SHP77 (cell line): ENCODE measurements at places on chromosomes 2 and 18.

- DNase-seq = no peak
These were observed 255.3 kb downstream of the SH3BP4 start for GRCh38 chr2:235206980-235207579.

DNA sequence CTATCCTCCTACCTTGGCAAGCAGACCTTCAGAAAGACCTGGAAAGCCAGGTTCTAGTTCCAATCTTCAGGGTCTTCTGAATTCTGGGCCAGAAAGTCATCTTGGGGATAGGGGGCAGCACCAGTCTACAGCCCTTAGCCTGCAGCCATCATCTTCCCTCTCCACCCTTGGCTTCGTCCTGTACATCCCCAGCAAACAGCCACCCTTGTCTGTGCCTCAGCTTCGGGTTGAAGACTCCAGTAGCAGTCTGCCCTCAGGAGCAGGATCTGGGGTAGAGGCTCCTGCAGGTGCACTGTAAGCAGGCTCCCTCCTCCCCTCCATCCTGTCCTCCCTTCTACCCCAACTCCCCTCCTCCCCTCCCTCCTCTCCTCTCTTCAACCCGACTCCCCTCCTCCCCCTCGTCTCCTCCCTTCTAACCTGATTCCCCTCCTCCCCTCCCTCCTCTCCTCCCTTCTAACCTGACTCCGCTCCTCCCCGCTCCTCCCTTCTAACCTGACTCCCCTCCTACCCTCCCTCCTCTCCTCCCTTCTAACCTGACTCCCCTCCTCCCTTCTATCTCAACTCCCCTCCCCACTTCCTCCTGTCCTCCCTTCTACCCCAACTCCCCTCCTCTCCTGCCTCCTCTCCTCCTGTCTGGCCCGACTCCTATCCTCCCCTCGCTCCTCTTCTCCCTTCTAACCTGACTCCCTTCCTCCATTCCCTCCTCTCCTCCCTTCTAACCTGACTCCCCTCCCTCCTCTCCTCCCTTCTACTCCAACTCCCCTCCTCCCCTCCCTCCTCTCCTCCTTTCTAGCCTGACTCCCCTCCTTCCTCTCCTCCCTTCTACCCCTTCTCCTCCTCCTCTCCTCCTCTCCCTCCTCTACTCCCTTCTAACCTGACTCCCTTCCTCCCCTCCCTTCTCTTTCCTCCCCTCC is 90.1 kb upstream of the SMAD2 start:
- no peak for DNase-seq

DNA sequence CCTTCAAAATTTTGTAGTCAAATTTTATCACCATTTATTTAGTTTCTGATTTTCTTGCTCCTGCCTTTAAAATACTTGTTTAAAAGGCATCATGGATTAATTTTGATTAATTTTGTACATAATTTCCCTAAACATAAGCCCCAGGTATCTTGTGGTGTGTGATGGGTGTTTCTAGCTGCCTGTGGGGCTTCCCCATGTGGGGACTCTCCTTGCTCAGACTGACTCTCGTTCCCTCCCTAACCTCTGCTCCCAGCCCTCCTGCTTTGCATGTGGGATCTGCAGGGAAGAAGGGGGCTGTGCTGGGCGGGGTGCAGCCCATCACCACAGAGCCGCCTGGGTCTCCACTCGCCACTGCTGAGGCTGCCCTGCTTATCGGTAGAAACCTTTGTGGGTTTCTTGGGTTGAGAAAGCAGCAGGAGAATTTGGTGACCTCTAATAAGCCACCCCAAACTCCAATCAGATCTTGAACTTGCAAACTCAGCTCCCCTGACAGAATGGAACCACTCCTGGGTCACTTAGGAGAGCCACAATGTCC is 72.5 kb downstream of the MRPS9 start:
- no peak for DNase-seq

DNA sequence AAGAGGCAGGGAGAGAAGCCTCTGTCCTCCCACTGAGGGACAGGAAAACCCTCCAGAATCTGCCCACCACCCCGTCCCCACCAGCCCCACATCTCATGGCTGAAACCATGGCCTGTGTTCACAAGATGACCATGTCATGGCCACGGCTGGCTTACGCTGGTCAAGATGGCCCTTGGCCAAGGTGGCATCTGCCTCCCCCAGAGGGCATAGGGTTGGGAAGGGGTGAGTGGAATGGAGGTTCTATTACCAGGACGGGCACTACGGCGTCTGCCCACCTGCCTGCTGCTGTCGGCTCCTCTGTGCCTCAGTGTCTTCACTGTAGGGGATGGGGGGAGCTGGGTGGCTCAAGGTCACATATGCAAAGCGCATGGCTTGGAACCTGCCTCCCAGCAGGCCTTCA is 19.8 kb downstream of the ODC1 start:
- DNase-seq = no peak

DNA sequence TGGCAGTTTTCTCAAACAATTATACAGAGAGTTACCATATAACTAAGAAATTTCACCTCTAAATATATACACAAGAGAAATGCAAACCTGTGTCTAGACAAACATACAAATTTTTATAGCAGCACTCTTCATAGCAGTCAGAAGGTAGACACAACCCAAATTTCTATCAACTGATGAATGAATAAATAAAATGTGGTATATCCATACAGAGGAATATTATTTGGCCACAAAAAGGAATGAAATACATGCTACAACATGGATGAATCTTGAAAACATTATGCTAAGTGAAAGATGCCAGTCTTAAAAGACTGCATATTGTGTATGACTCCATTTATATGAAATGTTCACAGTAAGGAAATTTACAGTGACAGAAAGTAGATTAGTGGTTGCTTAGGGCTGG is 30.6 kb upstream of the KDM3A start:
- no peak for DNase-seq

DNA sequence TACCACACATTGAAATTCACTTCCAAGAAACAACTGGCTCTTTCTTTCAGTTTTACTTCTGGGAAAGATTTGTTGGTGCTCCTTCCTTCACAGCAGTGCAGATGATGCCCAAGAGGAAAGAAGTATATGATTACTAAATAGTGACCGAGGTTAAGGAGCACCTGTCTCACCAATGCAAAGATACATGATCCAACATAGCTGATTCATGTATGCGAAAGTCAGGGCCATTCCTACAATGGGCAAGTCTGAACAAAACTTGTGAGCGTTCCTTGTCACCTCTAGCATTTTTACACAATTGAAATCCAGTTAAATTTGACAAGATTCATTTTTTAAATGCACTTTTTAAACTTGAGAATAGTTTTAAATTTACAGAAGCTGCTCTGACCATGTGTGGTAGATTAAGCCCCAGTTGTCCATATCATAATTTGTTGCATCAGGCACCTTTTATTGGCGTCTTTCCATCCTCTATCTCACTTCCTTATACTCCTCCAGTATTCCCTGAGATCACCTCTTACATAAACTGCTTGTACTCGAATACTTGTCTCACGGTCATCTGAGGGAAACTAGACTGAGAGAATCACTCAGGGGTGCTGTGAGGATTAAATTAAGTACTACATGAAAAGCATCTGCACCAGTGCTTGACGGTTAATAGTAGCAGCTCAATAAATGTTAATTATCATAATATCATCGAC is 438.8 kb upstream of the CDH20 start:
- DNase-seq = no peak

DNA sequence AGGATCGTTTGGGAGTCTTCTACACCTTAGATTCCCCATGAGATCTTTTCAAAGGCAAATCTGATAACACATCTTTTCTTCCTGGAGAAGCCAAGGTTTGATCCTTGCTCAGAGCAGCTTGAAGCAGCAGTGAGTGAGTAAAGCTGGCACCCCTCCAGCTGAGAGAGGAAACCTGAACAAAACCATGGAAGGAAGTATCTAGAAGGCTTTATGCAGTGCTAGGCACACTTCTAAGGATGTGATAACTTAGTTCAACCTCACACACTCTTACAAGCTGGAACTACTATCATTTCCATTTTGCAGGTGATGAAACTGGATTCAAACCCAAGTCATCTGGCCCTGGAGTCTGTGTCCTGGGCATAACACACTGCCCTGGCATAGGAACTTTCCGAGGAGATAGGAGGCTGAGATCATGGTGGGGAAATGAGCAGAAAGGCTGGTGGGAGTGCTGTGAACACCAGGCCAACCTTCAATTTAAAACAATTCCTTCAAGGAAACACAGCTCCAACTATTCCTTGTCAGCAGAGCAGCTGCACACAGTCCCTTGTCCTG is 71.2 kb downstream of the CTAGE1 start:
- no peak for DNase-seq

DNA sequence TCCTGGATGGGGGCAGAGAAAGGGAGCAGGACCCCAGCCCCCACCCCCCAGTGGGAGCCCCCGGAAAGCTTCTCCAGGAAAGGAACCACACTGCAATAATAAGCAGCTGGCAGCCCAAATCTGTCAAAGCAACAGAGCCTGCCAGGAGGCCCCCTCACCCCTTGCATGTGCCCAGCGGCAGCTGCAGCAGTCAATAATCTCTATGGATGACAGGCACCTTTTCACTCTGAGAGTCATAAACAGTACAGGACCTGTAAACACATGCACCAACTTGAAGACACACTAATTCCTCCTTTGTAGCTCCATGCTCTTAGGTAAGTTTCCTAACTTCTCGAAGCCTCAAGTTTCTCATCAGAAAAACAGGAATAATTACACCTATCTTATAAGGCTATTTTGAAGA is 26.2 kb upstream of the KDM3A start:
- peak; percentile 36 for DNase-seq

GRCh38 chr2:71564790-71565189 is 111.4 kb downstream of the DYSF start:
- DNase-seq = no peak

DNA sequence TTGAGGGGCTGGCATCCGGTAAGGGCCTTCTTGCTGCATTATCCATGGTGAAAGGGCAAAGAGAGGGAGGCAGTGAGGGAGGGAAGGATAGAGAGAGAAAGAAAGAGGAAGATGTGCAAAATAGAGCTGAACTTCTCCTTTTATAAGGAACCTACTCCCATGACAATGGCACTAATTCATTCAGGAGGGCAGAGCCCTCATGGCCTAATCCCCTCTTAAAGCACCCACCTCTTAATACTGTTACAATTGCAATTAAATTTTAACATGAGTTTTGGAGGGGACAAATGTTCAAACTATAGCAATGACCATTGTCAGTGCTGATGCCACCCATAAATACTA is 60.2 kb downstream of the CXCR4 start:
- no peak for DNase-seq

DNA sequence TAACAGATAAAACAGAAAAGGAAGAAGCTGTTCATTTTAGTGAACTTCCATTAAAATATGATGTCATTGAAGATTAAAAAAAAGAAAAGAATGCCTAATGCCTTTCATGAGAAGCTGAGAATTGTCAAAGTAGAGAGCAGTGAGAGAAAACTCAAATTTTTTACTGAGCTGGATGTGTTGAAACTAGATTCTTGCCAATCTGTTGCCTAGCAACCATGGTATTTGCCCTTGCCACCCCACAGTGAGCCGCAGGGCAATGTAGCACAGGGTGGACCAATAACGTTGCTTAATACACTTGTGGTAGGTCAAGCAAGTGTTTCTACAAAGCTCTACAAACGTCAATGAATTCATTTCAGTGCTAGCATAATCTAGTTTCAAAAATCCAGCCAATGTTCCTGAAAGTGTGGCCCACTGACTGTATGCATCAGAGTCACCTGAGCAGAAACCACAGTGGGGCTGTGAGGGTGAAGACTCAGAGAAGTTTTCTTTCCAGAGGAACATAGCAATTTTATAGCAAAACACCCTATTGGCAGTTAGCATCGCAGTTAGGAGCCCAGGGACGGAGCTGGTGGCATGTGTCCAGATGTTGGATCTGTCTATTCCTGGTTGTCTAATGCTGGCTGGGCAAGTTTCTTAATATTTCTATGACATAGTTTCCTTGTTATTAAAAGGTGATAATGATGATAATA is 132.2 kb downstream of the DOCK10 start:
- no peak for DNase-seq

DNA sequence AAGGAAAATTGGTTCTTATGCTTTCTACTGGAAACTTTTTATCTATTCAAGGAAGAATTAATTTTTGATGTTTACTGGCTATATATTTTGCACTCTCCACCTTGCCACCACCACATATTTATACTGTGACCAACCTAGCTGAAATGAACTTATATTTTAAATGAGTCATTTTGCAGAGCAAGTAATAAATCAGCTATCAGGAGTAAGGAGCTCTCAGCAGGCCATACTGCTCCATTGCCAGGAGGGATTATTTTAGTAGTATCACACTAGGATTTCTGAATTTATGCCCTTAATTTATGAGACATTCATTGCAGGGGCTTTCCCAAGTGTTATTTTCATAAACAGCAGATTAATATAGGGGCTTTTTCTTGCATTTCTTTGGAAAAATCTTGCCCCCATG is 125.8 kb upstream of the CYP1B1 start:
- DNase-seq = no peak

GRCh38 chr18:45538444-45538843 is 76.8 kb upstream of the SLC14A2 start:
- DNase-seq = no peak

DNA sequence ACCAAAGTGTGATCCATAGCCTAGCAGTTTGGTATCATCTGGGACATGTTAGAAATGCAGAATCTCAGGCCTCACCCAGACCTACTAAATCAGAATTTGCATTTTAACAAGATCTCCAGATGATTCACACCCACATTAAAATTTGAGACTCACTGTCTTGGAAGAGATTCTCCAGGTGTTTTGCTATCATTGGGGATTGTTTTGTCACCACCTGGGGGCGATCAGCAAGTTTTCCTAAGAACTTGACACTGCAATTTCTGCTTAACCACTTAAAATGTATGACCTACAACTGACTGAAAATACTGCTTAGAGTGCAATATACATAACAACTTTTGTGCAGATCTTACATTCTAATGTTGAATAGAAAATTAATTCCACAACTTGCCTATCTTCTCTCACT is 18.9 kb upstream of the ITGA4 start:
- no peak for DNase-seq

- peak; percentile 74 for DNase-seq
These were observed 2.8 kb downstream of the IHH start for GRCh38 chr2:219057709-219058540.

- no peak for DNase-seq
These were observed 187.0 kb downstream of the CYRIA start for GRCh38 chr2:16478434-16479210.

DNA sequence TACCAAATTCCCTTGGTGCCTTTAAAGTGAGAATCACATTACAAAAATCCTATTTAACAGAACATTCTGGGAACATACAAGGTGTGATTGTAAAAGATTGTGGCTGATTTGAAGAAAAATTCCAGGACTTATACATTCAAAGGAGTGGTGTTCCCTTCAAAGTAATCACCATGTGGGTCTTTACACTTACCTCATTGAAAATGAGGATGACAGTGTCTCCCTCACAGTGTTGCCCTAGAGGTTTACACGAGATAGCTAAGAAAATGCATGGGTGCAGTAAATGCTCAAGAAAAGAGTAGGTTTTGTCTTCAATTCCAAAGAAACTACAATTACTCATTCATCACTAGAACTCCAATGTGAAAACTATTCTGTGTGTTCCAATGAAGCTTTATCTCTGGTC is 331.5 kb downstream of the SLC4A3 start:
- no peak for DNase-seq

GRCh38 chr2:16665748-16666448 is at the start of gene CYRIA:
TSS of gene CYRIA (minus strand) at chr2:16665834. CDS start at chr2:16588119, 77,715 bp downstream.
- DNase-seq = no peak
